Suppressor macrophage treated with lipopolysaccharide for 4 hours (primary cell): ENCODE measurements at places on chromosomes 6 and 20.

GRCh38 chr6:36679043-36679833 is 724 bp downstream of the CDKN1A start:
- peak; percentile 67 for DNase-seq

DNA sequence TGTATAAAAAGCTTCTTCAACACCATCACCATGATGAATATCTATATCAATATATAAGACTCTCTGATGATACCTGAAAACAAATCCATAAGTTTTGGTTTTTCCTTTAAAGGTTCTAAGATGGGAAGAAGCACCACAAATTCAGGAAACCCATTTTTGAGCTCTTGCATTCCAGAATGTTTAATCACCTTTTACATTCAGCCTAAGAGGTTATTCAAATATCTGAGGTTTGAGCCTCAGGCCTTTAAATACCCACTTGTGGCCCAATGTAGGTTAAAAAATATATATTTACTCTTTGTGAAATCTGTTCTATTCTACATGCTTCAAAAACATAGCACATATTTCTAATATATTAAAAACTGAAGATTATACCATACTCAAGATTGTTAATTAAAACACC is 17.6 kb downstream of the HDAC2 start:
- no peak for DNase-seq

DNA sequence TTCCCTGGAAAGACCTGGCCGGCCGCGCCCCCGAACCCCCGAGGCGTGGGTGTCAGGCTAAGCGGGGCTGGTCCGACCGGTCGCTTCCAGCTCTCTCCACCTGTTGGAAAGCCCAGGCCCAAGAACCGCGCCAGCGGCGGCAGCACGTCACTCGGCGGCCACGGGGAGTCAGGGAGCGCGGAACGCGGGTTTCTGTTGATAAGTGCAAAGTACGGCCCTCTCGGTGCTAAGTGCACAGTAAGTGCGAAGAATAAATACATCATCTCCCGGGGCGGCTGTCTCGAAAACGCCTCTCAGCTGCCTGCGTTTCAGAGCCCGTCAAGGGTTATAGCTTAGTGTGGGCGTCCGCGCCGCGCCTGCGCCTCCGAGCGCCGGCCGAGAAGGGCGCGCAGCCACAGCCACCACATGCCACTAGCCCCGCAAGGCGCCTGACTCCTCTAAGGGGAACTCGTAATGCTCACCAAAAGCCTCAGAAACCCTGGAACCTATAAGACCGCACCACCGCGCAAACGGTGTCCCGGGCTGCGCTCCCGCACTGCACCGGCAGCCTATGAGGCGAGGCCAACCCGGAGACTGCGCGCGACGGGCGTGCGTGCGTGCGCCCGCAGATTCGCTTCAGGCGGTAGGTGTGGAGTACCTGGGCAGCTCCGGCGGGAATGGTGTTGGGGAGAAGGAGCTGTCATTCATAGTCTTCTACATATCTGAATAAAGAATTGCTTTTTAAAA is 9.2 kb upstream of the TBX18 start:
- no peak for DNase-seq

DNA sequence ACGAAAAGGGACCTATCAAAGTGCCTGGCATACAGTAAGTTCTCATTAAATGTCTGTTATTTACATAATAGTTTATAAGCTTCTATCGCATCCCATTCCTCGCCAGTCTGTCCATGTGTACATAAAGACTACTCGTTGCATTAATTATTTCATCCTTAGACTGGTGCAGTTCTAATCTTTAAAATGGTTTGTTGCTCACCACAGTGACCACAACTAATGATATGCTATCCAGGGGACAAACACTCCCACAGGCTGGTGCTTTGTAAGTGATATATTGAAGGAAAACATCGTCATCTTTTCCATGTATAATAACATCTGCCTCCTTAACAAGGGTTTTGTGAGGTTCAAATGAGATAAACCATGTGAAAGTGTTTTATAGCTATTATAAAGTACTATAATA is 39.0 kb upstream of the HBS1L start:
- no peak for DNase-seq

GRCh38 chr6:108380876-108381275 is 86.0 kb downstream of the AFG1L start:
- DNase-seq: no peak

DNA sequence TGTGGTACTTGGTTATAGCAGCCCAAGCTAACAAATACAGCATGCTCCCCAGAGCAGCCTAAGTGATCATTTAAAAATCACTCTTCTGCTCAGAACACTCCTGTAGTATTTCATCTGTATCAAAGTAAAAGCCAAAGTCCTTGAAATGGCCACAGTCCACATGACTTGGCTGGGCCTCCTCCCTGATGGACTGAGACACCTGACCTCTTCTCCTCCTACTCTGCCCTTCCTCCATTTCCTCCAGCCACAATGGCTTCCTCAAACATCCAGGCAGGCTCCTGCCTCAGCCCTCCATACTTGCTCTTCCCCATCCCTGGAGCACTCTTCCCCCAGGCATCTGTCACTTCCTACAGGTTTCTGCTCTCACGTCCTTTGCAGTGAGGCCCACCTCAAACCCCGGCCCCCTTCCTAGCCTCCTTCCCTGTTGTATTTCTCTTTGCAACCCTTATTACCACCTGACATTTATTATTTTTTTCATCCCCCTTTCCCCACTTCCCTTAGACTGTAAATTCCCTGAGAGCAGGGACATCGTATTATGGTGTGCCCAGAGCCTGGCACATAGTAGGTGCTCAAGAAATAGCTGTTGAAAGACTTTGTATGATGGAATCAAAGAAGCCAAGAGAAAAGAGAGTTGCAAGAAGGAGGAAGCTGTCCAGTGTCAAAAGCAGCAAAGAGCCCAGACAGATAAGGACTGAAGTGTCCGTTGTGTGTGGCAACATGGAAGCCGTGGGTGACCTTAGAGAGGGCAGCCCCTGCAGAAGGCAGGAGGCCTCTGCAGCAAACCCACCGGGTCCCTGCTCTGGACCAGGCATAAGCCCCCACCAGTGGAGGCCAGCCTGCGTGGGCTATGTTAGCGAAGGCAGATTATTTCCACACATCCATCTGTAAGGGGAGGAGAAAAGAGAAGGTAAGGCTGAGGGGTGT is 87.5 kb downstream of the TRERF1 start:
- DNase-seq: peak; percentile 27

DNA sequence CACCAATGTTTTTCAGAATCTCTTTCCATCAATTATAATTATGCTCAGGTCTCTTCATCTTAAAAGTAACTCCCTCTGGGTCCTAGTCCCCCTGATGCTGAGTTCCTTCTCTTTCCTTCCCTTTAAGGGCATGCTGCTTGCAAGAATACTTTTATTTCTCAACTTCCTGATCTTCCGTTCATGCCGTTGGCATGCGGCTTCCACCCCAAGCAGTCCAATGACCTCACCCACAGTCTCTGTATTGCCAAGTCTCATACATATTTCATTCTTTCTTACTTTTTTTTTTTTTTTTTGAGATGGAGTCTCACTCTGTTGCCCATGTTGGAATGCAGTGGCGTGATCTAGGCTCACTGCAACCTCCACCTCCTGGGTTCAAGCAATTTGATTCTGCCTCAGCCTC is 83.5 kb downstream of the NDUFAF5 start:
- peak; percentile 82 for DNase-seq
